ENCODE measurements at places on chromosomes 16 and 17. TPM values are rescaled to one million over a fixed set of nuclear protein-coding genes. Genes with fewer than 3 reads are reported as not detected.
A peak's percentile ranks its signal among the peaks of the same experiment; 100 is the strongest.

Gene HS3ST3A1
- 3.7 TPM for polyA plus RNA-seq

Gene TM4SF5
- polyA plus RNA-seq: not detected

GRCh38 chr16:74309789-74310781 is 13.5 kb downstream of the PSMD7 start:
- DNase-seq: peak; percentile 31

- no peak for DNase-seq
Measured at GRCh38 chr16:57308041-57308440, 23.6 kb upstream of the PLLP start.

- DNase-seq: no peak
Measured at GRCh38 chr16:27402964-27403600, 1.1 kb downstream of the IL21R start.

Measured in muscle of arm (tissue), 14 donors.